ENCODE measurements at places on chromosomes 11 and 22.

DNA sequence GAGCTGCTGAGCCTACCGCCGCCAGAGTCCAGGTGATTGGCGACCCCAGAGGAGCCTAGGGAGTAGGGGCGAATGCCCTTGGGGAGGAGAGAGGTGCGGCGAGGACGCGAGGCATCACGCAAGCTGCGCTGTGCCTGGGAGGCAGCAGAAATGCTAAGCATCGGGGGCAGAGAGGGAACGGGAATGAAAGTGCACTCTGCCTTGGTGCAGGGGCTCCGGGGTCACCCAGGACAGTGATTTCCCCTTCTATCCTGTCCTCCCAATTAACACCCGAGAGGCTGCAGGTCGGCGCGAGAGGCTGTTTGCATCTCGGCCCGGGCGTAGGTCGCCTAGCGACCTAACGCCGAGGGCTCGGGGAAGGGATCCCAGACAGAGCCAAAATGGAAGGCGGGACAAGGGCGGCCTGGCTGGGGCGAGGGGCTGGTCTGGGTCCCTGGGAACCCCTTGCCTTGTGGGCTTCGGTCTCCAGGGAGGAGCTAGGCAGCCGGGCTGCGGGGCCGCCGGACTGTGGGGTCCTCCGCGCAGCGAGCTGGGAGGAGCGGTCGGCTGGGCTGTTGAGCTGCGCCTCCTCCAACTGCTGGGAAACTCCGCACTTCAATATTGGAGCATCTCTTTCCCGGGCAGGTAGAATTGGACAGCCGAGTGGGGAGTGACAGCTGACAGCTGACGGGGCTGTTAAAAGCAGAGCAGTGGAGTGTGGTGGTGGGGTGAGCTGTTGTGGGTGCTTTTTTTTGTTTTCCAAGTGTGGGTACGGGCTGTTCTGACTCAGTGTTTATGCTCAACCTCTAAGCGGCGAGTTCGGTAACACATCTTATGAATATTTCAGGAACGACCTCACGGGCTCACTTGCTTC lies 657 bp downstream of the ELMOD1 start:
- DNase-seq, result no peak
- H3K36me3 ChIP-seq, result no peaks in the 10 kb centered on the region
- no peaks in the 10 kb centered on the region for H3K27me3 ChIP-seq
- H3K4me1 ChIP-seq, result peaks cover 3% of the 10 kb centered on the region
- no peak overlapping the region for H3K27ac ChIP-seq

DNA sequence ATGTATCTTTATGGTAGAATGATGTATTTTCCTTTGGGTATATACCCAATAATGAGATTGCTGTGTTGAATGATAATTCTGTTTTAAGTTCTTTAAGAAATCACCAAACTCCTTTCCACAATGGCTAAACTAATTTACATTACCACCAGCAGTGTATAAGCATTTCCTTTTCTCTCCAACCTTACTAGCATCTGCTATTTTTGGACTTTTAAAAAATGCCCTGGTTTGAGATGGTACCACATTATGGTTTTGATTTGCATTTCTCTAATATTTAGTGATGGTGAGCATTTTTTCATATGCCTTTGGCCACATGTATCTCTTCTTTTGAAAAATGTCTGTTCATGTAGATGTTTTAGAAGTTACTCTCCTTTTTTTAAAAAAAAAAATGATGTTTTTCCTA lies 142.0 kb downstream of the METTL15 start:
- H3K4me3 ChIP-seq, result no peak overlapping the region
- H3K4me1 ChIP-seq, result peaks cover 2% of the 10 kb centered on the region
- no peaks in the 10 kb centered on the region for H3K27me3 ChIP-seq

GRCh38 chr11:61699737-61700160 lies 19.6 kb downstream of the DAGLA start:
- H3K4me1 ChIP-seq, result no peaks in the 10 kb centered on the region
- no peak overlapping the region for H3K27ac ChIP-seq
- no peak for DNase-seq
- H3K27me3 ChIP-seq, result no peaks in the 10 kb centered on the region
- no peaks in the 10 kb centered on the region for H3K36me3 ChIP-seq

GRCh38 chr11:111528557-111528956 lies 12.0 kb upstream of the LAYN start:
- H3K27me3 ChIP-seq, result no peaks in the 10 kb centered on the region
- no peaks in the 10 kb centered on the region for H3K4me1 ChIP-seq
- H3K4me3 ChIP-seq, result no peak overlapping the region
- no peak overlapping the region for H3K27ac ChIP-seq

DNA sequence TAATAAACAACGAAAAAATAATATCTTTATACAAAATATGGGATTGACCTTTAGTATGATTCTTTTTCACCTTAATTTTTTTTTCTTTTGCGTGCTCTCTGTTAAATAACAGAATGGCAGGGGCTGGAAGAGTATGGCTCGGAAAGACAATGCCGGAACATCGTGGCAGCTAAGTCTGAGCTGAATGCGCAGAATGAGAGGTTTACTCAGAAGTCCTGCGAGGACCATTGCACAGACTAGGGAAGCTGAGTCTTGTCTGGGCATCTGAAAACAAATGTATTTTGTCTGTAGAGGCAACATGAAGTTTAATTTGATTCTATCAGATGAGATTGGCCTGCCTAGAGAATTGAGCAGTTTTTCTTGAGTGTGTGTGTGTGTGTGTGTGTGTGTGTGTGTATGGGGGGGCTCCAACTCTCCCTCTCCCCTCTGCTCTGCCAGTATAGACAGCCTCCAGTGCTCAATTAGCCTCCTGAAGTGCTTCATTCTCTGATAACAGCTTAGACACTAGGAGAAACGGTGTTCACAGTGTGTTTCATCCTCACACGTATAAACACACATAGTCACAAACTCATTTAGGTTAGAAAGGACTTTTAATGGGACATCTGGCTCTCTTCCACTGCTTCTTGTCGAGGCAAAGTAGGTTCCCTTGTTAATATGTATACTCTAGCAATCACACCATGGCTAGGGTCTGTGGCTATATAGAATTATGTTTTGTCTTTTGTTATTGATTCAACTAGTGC lies 244.3 kb upstream of the SORL1-AS1 start:
- no peak for DNase-seq
- H3K4me1 ChIP-seq, result no peaks in the 10 kb centered on the region
- no peaks in the 10 kb centered on the region for H3K27me3 ChIP-seq
- H3K36me3 ChIP-seq, result no peaks in the 10 kb centered on the region
- H3K4me3 ChIP-seq, result no peak overlapping the region
